Activated naive CD4-positive, alpha-beta T cell treated with anti-CD3 and anti-CD28 coated beads for 36 hours (primary cell): ENCODE measurements at places on chromosomes 13 and 19. TPM values are rescaled to one million over a fixed set of nuclear protein-coding genes. Genes with fewer than 3 reads are reported as not detected.
A peak's percentile ranks its signal among the peaks of the same experiment; 100 is the strongest.

SCGB2B2 gene
- total RNA-seq = 0.50 TPM

TIMM44 gene
- total RNA-seq = 88.8 TPM

PRTN3 gene
- not detected for total RNA-seq

PLPPR3 gene
- total RNA-seq = not detected

PSG1 gene
- not detected for total RNA-seq

SIGLEC8 gene
- not detected for total RNA-seq

HSH2D gene
- total RNA-seq = 20.7 TPM

DNA sequence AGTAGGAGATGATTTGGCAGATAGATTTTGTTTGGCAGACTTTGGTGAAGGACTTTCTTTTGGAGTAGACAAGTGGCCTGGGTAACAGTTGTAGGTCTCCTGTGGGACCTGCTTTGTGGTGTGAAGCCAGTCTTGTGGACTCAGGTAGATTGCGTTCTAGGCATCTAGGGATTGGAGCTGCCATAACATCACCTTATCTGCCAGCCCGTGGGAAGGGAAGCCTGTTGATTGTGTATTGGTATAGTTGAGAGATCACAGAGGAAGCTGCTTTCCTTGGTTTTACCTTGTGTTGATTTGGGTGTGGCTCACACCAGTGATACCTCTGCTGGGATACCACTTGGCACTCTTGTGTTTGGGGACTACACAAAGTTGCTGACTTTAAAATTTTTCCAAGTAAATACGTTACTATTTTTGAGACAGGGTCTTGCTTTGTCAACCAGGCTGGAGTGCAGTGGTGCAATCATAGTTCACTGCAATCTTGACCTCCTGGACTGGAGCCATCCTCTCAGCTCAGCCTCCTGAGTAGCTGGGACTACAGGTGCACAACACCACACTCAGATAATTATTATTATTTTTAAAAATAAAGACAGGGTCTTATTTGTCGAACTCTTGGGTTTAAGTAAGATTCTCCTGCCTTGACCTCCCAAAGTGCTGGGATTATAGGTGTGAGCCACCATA lies 7.8 kb downstream of the HNRNPM start:
- peaks cover 86% of the 10 kb centered on the region for H3K4me1 ChIP-seq
- no peak overlapping the region for H3K4me3 ChIP-seq
- no peaks in the 10 kb centered on the region for H3K27me3 ChIP-seq
- H3K36me3 ChIP-seq = peaks cover 36% of the 10 kb centered on the region

GRCh38 chr13:42049454-42049813 lies 986 bp downstream of the DGKH start:
- peaks cover 4% of the 10 kb centered on the region for H3K36me3 ChIP-seq
- peaks cover 24% of the 10 kb centered on the region for H3K4me1 ChIP-seq
- peak overlapping the region; percentile 89 for H3K4me3 ChIP-seq

DNA sequence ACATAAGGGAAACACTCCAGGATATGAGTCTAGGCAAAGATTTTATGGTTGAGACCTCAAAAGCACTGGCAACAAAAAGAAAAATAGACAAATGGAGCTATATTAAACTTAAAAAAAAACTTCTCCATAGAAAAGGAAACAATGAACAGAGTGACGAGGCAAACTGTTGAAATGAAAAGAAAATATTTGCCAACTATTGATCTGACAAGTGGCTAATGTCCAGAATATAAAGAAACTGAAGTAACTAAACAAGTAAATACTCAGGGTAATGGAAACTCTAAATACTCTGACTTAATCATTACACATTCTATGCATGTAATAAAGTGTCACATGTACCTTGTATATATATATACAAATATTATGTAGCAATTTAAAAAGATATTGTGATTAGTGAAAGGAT lies 562.5 kb downstream of the GPC5 start:
- H3K36me3 ChIP-seq = no peaks in the 10 kb centered on the region
- no peak overlapping the region for H3K4me3 ChIP-seq
- H3K27ac ChIP-seq = no peak overlapping the region
- H3K4me1 ChIP-seq = no peaks in the 10 kb centered on the region
- DNase-seq = no peak

DNA sequence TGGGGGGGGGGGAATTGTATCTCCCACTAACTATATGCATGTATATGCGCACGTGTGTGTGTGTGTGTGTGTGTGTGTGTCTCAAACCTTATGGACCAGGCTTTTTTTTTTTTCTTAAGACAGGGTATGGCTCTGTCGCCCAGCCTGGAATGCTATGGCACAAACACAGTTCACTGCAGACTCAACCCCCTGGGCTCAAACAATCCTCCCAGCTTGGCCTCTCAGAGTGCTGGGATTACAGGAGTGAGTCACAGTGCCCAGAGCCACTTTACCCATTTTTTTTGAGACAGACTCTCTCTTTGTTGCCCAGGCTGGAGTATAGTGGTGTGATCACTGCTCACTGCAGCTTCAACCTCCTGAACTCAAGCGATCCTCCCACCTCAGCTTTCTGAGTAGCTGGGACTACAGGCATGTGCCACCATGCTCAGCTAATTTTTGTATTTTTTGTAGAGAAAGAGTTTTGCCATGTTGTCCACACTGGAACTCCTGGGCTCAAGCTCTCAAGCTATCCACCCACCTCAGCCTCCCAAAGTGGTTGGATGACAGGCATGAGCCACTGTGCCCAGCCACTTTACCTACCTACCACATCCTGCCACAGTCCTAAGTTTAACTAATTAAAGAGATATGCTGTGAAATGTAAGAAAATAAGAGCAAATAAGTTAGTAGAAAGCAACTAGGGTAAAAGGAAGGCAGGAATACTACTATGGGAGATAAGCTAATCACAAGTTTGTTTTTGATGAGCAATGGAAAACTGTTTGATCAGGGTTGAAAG lies 2.4 kb downstream of the ZMYM5 start:
- peaks cover 37% of the 10 kb centered on the region for H3K4me1 ChIP-seq
- peaks cover 20% of the 10 kb centered on the region for H3K36me3 ChIP-seq
- H3K27me3 ChIP-seq = no peaks in the 10 kb centered on the region
- no peak overlapping the region for H3K27ac ChIP-seq

DNA sequence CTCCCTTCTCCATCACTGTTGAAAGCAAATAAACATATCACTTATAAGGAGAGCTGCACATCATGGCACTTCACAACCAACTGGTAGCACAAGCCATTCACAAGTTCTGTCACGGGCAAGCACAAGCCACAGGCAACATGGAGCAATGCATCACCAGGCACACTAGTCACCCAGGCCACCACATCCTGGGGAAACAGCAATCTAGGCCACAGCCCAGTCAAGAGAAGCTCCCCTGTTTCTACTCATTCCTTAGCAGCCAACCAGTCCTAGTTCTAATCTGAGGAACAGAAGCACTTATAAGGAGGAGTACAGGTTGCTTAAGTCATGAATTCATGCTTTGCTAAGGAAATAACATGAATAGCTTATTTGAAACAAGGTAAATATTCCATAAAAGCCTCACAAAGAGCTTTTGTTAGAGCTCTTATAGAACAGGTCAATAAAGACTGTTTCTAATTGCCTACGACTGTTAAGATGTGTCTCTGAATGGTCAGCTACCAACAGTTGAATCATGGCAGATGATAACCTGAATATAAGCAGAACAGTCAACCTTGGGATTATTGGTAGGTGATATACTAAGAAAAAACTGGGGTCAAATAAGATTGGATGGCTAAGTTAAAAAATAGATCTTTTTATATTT lies 169.0 kb downstream of the TBC1D4 start:
- peaks cover 57% of the 10 kb centered on the region for H3K4me1 ChIP-seq
- peak; percentile 72 for DNase-seq
- H3K27ac ChIP-seq = peak overlapping the region; percentile 5

GRCh38 chr19:15177269-15178116 lies 23.3 kb downstream of the NOTCH3 start:
- DNase-seq = peak; percentile 84
- H3K27ac ChIP-seq = no peak overlapping the region
- H3K4me3 ChIP-seq = peak overlapping the region; percentile 24
- H3K4me1 ChIP-seq = peaks cover 2% of the 10 kb centered on the region
- H3K36me3 ChIP-seq = no peaks in the 10 kb centered on the region

GRCh38 chr13:72851678-72852014 lies 69.7 kb downstream of the PIBF1 start:
- H3K27me3 ChIP-seq = no peaks in the 10 kb centered on the region
- no peak for DNase-seq
- no peak overlapping the region for H3K27ac ChIP-seq
- no peaks in the 10 kb centered on the region for H3K4me1 ChIP-seq
- peaks cover 41% of the 10 kb centered on the region for H3K36me3 ChIP-seq

GRCh38 chr13:101925731-101926130 lies 473.3 kb downstream of the ITGBL1 start:
- peaks cover 23% of the 10 kb centered on the region for H3K27me3 ChIP-seq
- H3K36me3 ChIP-seq = no peaks in the 10 kb centered on the region
- H3K4me1 ChIP-seq = no peaks in the 10 kb centered on the region

DNA sequence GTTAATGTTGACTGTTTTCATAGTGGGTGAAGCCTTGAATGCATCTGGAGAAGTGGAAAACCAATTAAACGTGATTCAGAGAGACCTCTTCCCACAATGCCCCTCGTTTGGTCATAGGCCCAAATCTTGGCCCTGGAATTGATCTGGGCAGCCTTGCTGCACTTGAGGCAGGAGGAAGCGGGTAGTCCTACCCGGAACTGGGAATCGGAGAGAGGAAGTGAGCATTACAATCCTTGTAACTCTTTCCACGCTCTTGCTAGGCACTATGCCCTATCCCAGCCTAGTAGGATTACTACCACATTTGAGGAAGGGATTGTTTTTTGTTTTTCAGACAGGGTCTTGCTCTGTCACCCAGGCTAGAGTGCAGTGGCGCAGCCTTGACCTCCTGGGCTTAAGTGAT lies 3.6 kb downstream of the KCNK6 start:
- H3K4me1 ChIP-seq = peaks cover 26% of the 10 kb centered on the region
- peaks cover 12% of the 10 kb centered on the region for H3K36me3 ChIP-seq
- H3K4me3 ChIP-seq = no peak overlapping the region
- no peaks in the 10 kb centered on the region for H3K27me3 ChIP-seq
- DNase-seq = no peak
- H3K27ac ChIP-seq = no peak overlapping the region

DNA sequence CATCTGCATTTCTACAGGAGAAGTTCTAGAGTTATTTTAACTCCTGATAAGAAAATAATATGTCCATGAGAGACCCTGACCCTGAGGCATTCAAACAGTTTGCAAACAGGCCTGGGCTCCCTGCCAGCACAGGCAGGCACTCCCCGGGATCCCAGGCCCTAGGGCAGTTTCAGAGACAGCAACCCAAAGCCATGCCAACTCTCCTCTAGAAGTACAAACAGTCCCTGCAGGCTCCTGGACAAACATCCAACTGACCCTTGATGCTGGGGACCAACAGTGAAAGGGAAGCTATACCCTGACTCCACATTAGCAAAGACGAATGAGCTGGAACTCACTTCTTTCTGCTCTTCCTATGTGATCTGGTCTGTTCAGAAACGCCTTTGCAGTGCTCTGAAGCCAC lies 44.8 kb downstream of the CCDC70 start:
- H3K4me3 ChIP-seq = no peak overlapping the region
- DNase-seq = no peak
- H3K27ac ChIP-seq = no peak overlapping the region
- H3K27me3 ChIP-seq = no peaks in the 10 kb centered on the region
- peaks cover 29% of the 10 kb centered on the region for H3K4me1 ChIP-seq
- H3K36me3 ChIP-seq = no peaks in the 10 kb centered on the region
